Activated CD4-positive, alpha-beta memory T cell treated with anti-CD3 and anti-CD28 coated beads for 36 hours (primary cell): ENCODE measurements at places on chromosomes 6 and 20. TPM values are rescaled to one million over a fixed set of nuclear protein-coding genes. Genes with fewer than 3 reads are reported as not detected.

SMLR1 gene
- total RNA-seq, result not detected

TTK gene
- total RNA-seq, result 37.2 TPM

ACSS1 gene
- 16.2 TPM for total RNA-seq

SIRPD gene
- total RNA-seq, result not detected

XKR7 gene
- not detected for total RNA-seq

BLTP3A gene
- 14.1 TPM for total RNA-seq

IDH3B gene
- 95.6 TPM for total RNA-seq

C6orf52 gene
- total RNA-seq, result 3.7 TPM

DNA sequence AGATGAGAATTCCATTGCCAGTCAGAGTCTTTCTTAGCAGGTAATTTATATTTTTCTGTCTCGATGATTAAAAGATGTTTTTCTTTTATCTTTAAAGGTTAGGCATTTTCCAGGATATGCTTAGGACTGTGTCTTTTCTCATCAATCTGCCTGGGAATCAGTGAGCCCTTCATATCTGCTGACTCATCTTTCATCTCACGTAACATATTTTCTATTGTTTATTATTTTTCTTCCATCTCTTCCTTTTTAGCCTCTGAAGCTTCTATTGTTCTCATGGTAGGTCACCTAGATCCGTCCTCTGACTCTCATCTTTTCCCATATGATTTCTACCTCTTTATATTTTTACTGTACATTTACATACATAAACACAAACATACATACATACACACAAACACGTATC, 8.7 kb downstream of the CCDC28A start:
- peaks cover 20% of the 10 kb centered on the region for H3K36me3 ChIP-seq
- H3K4me1 ChIP-seq, result peaks cover 7% of the 10 kb centered on the region
- H3K27me3 ChIP-seq, result no peaks in the 10 kb centered on the region
- DNase-seq, result no peak
- peak overlapping the region; percentile 36 for H3K27ac ChIP-seq

- no peaks in the 10 kb centered on the region for H3K4me1 ChIP-seq
- DNase-seq, result no peak
- H3K27me3 ChIP-seq, result no peaks in the 10 kb centered on the region
- no peak overlapping the region for H3K4me3 ChIP-seq
- H3K27ac ChIP-seq, result no peak overlapping the region
Measured at GRCh38 chr6:22101163-22101562, 195.7 kb downstream of the PRL start.

DNA sequence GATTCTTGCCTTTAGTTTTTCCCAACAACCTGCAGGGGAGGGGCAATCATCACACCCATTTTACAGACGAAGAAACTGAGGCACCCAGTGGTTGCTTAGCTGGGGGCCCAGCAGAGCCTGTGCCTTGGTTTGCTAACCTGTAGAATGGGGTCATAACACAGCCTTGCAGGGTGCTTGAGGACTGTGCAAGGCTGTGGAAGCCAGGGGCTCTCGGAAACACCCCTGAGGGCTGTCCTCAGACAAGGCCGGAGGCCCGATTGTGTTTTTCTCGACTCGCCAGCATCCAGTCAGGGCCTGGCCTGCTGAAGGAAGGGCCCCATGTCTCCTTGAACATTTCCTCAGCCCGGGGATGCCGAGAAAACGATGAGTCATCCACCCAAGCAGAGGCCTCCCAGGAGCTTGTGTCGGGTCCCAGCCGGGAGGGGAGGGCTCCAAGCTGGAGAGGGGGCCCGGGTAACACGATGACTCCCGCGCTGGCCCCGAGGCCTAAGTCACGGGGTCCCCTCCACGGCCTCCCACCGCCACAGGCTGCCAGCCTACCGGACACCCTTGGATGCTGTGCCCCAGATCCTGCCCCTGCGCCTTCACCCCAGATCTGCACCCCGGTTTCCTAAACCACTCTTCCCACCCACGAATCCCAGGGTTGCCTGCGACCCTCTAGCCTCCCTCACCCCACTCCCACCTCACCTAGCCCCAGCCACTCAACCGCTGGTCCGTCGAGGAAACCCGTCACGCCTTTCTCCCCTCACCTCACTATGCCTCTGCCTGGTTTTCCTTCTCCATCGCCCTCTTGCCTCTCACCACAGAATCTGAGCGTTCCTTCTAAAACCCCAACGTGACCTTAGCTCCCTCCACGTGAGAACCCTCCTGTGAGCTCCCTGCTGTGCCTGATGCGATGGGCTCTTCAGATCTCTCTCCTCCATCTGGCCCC, 10.6 kb downstream of the NOL4L start:
- H3K4me1 ChIP-seq, result peaks cover 44% of the 10 kb centered on the region
- no peak overlapping the region for H3K27ac ChIP-seq
- peak; percentile 74 for DNase-seq
- no peak overlapping the region for H3K4me3 ChIP-seq
- no peaks in the 10 kb centered on the region for H3K36me3 ChIP-seq
- no peaks in the 10 kb centered on the region for H3K27me3 ChIP-seq

- DNase-seq, result peak; percentile 38
- H3K27ac ChIP-seq, result no peak overlapping the region
- no peaks in the 10 kb centered on the region for H3K36me3 ChIP-seq
- peaks cover 35% of the 10 kb centered on the region for H3K4me1 ChIP-seq
- H3K4me3 ChIP-seq, result no peak overlapping the region
Measured at GRCh38 chr6:41442800-41443501, 103.2 kb upstream of the FOXP4 start.

- H3K4me1 ChIP-seq, result no peaks in the 10 kb centered on the region
- peaks cover 1% of the 10 kb centered on the region for H3K36me3 ChIP-seq
- H3K27me3 ChIP-seq, result no peaks in the 10 kb centered on the region
- DNase-seq, result no peak
- no peak overlapping the region for H3K27ac ChIP-seq
Measured at GRCh38 chr6:107248147-107248546, 132.8 kb upstream of the BEND3 start.

DNA sequence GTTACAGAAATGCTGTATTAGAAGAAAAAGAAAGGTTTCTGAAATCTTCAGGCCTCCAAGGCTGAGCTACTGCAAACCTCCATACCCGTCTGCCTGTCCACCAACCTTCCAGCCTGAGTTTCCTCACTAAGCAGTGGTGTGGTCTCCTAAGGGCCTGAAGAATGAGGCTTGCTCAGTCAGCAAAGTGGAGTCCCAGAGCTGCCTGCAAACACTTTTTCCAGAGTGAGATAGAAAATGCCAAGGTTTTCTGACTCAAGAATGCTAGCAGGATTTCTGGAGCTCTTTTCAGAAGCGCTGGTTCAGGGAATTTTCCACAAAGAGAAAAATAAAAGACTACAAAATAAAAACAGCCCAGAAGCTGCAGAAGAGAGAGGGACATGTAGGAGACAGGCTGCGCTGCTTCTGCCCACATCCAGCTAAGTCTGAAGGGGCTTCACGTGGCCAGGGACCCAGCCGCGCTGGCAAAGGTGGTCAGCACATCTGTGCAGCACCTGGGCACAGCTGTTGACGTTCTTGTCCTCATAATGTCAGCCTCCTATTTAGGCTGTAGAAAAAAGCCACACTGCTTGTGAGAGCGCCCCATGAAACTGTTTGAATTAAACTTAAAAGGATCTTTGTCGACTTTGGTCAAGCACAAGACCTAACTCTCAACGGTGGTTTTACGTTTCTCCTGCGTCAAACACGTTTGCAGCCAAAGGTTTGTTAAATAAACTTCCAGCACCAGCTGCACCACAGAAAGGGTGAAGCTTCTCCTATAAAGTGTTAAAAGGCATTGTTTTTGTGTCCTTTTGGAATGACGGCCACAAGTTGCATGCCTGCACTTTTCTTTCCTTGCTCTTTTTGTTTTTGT, 209.0 kb downstream of the THBS2 start:
- H3K4me1 ChIP-seq, result no peaks in the 10 kb centered on the region
- H3K36me3 ChIP-seq, result no peaks in the 10 kb centered on the region
- no peak overlapping the region for H3K27ac ChIP-seq
- H3K4me3 ChIP-seq, result no peak overlapping the region
- H3K27me3 ChIP-seq, result no peaks in the 10 kb centered on the region

DNA sequence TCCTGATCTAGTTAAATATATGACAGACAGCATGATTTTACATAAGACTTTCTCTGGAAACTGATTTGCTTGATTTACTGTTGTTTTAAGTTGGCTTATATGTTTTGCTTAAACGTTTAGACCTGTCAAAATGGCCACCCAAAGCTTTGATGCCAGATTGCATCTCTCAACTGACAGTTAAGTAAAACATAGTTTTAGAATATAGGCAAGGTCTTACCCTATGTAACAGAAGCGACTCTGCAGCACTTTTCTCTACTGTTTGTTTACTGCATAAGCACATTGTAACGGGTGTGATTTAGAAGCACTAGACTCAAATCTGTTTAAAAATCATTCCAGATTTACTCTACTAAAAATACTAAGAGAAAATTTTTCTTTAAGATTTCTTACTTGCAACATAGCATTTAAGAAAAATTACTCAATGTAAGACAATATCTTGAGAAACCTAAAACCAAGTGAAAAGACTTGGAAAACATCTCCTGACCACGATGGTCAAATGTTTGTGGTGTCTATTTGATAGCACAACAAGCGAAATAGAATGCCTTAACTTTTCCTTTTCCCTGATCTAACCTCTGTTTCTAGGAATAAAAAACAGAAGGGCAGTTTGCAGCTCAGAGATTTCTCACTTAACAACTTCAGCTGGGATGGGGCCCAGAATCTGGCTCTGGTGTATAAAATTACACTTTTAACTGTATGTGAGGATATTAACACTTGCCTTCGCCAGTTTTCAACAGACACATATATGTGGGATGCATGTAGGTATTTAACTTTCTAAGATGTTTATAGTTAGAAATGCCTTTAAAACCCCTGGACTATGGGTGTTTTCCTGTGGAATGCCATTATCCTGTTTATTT, 47.4 kb downstream of the AIG1 start:
- DNase-seq, result no peak
- peaks cover 3% of the 10 kb centered on the region for H3K4me1 ChIP-seq
- no peak overlapping the region for H3K27ac ChIP-seq
- no peaks in the 10 kb centered on the region for H3K36me3 ChIP-seq
- H3K4me3 ChIP-seq, result no peak overlapping the region
